Activated T-cell treated with anti-CD3 and anti-CD28 coated beads for 1 hour (primary cell): ENCODE measurements at places on chromosomes 16 and 17.
A peak's percentile ranks its signal among the peaks of the same experiment; 100 is the strongest.

DNA sequence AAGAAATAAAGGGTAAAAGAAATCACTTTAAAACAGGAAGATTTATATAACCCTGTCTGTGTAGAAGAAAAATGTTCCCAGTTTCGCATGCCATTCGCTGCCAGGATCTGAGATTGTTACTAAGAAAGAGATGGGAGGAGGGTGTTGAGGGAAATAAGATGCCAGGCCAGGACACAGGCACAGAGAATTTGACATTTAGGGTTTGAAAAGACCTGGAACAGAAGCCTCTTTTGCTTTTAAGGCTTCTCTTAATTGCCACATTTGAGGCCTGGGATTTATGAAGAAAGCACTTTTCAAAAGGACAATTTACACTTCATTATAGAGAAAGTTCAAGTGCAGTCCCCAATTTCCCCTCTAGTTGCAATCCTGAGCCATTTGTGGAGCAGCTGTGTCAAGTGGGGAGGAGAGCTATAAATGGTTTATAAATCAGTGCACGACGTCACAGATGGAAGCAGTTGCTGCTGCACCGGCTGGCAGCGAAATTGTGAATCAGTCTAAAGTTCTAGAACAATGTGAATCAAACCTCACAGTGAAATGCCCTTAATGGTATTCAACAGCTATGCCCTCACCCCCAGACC is 26.5 kb upstream of the C16orf87 start:
- no peak for DNase-seq

GRCh38 chr16:80973991-80974390 is 32.7 kb downstream of the CMC2 start:
- DNase-seq: no peak

DNA sequence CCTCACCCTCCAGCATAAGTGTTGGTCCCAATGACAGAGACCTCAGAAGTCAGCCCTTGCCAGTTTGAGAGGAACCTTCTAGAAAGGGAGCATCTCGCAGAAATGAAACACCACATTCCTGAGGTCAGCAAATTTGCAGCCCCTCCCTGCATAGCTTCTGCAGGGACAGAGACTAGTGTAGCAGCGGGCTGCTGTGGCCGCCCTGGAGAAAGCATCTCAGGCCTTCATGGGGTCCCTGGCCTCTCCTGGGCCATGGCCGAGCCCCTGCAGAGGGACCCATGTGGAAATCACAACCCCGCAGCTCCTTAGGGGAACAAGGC is 11.4 kb downstream of the HS3ST6 start:
- no peak for DNase-seq

DNA sequence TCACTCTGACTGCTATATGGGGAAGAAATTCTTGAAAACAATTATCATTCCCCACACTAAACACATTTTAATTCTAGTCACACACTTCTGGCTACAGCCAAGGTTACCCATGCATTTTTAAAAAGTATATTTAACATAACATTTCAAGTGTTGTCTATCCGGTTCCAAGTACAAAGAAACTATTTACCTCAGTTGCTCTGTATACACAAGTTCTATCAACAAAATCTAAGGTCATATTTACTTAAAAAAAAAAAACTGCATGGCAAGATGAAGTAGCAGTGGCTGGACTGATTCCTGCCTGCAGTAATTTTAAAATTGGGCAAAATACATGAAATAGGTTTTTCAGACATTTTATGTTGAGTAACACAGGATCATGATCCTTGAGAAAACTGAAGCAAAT is 155.9 kb upstream of the TOM1L1 start:
- no peak for DNase-seq

DNA sequence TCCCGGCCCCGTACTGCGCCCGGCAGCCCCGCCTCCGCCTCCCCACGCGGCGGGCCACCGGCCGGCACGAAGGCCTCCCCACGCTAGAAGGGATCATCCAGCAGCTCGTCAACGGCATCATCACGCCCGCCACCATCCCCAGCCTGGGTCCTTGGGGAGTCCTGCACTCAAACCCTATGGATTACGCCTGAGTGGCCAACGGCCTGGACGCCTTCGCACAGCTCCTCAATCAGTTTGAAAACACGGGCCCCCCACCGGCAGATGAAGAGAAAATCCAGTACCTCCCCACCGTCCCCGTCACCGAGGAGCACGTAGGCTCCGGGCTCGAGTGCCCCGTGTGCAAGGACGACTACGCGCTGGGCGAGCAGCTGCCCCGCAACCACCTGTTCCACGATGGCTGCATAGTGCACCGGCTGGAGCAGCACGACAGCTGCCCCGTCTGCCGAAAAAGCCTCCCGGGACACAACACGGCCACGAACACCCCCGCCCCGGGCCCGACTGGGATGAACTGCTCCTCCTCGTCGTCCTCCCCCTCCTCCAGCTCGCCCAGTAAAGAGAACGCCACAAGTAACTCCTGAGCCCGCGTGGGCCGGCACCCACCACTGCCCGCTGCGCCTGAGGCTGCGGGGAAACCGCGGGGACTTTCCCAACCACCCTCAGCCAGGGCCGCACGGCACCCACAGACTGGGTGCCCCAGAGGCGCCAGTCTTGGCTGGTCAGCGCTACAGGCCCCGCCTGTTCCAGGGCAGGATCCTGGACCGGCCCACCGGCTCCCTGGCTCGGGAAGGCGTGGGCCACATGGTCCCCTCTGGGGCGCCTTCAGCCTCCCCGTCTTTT is 39.0 kb upstream of the AKAP1 start:
- peak; percentile 2 for DNase-seq

GRCh38 chr17:61809816-61810392 is 53.4 kb downstream of the BRIP1 start:
- DNase-seq: no peak

GRCh38 chr16:87856791-87857228 is 12.5 kb downstream of the SLC7A5 start:
- DNase-seq: no peak

- peak; percentile 25 for DNase-seq
These were observed 9.0 kb downstream of the NOG start for GRCh38 chr17:56602292-56603130.

- DNase-seq: no peak
These were observed 11.0 kb downstream of the C16orf54 start for GRCh38 chr16:29734786-29735185.

- DNase-seq: no peak
These were observed 376.3 kb downstream of the CNTNAP4 start for GRCh38 chr16:76653390-76654026.

DNA sequence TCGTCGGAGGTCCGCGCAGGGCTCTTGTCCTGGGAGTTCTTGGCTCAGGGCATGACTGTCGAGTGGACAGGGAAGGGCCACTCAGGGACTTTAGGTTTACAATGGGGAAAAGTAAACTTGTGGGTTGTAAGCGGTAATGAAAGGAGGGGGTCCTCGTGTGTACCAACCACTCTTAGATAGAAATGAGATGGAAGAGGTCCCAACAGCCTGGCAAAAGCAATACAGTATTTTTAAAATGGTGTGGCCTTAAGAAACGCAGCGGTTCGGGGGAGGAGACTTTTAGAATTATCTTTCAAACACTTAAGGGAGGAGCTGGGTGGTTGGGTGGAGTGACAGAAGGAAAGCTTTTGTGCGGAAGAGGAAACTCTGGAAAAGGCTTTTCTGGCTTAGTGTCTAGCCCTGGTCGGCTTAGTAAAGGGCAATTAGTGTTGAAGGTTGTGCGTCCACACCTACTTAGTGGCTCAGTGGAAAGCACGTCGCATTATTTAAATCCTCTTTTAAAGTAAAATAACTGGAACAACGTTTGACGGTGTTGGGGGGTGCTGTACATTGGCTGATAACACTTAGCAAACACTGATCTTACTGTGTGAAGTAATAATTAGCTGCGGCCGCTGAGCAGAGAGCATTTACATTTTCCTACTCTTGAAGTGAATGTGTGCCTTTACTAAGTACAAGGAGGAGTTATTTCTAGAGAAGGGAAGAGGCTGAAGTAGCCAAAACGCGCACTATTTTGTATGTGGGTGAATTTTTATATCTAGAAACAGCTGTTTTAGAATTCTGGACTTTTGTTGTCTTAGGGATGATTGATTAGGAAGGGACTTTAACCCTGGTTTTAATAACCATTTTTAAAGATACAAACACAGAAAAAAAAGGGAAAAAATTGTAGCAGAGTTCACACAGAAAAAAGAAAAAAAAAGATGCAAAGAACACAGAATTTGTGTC is 1.0 kb downstream of the WSB1 start:
- no peak for DNase-seq

- DNase-seq: no peak
These were observed 1.1 kb downstream of the PLLP start for GRCh38 chr16:57283214-57283958.

DNA sequence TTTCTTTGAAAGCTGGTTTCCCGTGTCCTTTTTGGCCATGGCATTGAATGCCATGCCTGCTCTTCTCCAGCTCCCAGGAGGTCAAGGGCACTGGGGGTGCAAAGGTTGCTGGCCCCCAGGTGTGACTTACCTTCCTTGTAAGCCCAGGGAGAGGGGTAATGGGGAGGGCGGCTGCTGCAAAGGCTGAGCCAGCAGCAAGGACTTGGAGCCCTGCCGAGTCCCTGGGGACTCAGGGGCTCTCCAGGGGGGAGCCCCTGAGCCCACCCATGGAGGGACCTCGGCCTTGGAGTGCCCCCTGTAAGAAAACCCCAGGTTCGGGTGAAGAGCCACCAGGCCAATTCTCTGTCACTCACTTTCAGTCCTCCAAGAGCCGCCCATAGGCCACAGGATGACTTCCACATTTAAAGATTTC is 5.9 kb upstream of the CCL22 start:
- no peak for DNase-seq

GRCh38 chr17:62597920-62598319 is 29.6 kb upstream of the MRC2 start:
- no peak for DNase-seq

DNA sequence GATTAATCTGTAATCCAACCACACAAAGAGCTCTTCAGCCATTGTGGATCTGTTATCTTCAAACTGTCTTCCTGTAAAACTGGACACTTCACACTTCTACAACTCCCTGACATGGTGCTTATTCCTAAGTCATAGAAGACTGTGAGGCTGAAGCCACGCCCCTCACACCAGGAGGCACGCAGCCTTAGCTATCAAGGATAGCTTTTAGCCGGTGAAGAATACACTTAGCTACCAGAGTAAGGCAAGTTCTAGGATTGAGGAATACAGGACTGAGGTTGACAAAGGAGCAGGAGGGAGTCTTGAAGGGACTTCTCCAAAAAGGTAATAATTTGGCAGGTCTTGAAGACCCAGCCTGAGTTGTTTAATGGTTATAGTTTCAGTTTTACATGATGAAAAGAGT is 79.8 kb upstream of the GAS7 start:
- DNase-seq: no peak

DNA sequence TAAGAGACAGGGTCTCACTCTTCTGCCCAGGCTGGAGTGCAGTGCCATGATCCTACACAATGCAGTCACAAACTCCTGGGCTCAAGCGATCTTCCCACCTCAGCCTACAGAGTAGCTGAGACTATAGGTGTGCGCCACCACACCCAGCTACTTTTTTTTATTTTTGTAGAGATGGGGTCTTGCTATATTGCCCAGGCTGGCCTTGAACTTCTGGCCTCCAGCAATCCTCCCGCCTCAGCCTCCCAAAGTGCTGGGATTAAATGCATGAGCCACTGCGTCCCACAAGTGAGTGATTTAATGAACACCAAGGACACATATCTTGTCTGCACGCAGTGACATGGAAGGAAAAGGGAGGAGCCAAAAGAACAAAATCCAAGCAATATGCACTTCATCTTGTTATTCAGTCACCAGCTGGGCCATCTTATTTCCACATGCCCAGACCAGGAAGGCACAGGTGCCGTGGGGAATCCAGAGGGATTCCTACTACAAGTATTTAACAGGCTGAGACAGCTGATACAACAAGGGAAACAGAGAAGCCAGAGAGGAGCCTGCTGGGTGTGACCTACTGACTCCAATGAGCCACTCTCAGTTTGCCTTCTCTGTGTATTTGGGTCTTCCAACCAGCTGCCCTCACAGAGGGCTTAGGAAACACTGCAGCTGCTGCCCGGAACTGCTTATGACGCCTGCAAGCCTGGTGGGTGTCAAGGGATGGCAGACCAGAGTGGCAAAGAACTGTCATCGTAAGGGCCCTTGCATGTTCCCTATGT is 17.0 kb downstream of the LSM12 start:
- DNase-seq: no peak

GRCh38 chr17:68694791-68695485 is 93.8 kb upstream of the FAM20A start:
- DNase-seq: no peak

DNA sequence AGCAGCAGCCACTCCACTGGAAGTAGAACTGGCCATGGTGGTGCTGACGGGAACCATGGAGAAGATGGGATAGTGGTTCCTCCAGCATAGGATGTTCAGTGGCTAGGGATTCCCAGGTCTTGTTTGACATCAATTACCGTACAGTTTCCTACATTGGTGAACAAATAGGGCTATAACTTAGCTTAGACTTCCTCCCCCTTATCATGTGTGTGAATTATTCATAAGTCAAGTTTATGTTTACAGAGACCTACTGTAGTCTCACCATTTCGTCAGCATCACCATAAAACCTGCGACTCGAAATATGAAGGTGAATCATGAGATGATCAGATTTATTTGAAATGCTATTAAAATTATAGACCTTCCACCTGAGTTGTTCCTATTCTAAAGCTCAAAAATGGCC is 1.2 kb downstream of the KRTAP2-3 start:
- no peak for DNase-seq

- DNase-seq: no peak
These were observed 483.0 kb downstream of the SLC39A11 start for GRCh38 chr17:72609501-72609900.

DNA sequence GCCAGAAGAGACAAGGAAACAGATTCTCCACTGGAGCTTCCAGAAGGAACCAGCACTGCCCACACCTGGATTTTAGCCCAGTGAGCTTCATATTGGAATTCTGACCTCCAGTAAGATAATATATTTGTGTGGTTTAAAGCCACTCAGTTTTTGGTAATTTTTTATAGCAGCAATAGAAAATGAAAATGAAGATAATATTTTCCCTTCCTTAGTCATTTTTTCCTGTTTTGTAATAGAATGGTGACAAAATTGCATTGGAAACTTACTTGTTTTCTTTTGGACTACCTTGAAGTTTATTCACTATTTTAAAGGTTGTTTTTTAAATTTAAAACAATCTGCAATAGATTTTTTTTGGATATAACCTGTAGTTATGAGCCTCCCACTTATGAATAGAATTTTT is 29.8 kb upstream of the IRF8 start:
- no peak for DNase-seq

DNA sequence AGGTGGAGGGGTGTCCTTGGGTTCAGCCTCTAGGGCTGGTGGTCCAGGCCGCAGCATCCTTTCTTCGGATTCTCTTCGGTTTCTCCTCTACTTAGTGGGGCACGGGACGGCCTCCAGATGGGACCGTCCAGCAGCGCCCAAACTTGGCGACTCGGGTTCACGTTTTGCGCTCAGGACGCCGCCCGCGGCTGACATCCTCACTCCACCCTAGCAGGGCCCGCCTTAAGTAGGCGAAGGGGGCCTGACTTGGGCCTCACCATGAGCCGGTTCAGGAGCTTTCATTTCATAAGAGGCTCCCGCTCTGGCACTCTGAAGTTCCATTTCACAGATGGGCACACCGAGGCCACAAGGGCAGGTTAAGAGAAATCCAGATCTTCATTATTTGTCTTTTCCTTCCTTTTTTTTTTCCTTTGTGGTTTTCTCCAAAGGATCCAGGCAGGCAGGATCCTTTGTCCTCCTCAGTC is 141.2 kb downstream of the SEC14L1 start:
- no peak for DNase-seq

- DNase-seq: no peak
These were observed 96.3 kb downstream of the CYLD start for GRCh38 chr16:50838165-50838564.
